ENCODE measurements at places on chromosomes 1 and 21.
A peak's percentile ranks its signal among the peaks of the same experiment; 100 is the strongest.

DNA sequence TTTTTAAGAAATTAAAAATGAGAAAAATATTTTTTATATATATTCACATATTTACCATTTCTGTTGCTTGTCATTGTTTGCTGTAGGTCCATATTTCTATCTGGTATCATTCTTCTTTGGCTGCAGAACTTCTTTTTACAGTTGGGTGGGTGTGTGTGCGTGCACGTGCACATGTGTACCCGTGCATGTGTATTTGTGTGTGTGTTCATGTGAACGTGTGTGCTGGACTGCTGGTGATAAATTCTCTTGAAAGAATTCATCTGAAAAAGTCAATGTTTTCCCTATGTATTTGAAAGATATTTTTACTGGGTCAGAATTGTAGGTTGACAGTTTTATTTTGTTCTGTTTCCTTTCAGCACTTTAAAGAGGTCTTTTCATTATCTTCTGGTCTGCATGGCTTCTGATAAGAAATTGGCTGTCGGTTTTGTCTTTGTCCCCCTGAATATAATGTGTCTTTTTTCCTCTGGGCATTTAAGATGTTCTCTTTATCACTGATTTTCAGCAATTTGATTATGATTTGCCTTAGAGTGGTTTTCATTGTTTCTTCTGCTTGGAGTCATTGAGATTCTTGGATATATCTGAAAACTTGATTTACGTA is 34.5 kb upstream of the DPH5 start:
- DNase-seq: no peak

DNA sequence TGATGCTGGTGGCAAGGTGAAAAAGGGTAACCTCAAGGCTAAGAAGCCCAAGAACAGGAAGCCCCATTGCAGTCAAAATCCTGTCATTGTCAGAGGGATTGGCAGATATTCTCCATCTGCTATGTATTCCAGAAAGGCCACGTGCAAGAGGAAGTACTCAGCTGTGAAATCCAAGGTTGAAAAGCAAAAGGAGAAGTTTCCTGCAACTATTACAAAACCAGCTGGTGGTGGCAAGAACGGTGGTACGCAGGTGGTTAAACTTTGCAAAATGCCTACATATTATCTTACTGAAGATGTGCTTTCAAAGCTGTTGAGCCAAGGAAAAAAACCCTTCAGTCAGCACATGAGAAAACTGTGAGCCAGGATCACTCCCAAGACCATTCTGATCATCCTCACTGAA is 13.7 kb upstream of the VPS45 start:
- no peak for DNase-seq

- no peak for DNase-seq
Observed at GRCh38 chr1:152933196-152933595, 13.8 kb upstream of the SPRR5 start.

DNA sequence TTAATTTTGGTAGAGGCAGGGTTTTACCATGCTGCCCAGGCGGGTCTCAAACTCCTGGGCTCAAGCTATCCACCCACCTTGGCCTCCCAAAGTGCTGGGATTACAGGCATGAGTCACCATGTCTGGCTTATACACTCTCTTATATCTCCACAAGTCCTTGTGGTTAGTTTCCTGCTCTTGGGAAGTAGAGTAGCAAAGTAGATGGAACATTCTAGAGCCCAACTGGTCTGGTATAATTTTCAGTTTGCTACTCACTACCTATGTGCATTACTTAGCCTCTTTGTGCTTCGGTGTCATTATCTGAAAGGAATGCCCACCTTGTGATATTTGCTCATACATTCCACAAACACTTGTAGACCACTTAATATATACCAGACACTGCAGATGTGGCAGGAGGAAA is 96.6 kb upstream of the IPO9 start:
- no peak for DNase-seq

- DNase-seq: peak; percentile 9
Observed at GRCh38 chr1:90550626-90551406, 166.3 kb downstream of the BARHL2 start.

DNA sequence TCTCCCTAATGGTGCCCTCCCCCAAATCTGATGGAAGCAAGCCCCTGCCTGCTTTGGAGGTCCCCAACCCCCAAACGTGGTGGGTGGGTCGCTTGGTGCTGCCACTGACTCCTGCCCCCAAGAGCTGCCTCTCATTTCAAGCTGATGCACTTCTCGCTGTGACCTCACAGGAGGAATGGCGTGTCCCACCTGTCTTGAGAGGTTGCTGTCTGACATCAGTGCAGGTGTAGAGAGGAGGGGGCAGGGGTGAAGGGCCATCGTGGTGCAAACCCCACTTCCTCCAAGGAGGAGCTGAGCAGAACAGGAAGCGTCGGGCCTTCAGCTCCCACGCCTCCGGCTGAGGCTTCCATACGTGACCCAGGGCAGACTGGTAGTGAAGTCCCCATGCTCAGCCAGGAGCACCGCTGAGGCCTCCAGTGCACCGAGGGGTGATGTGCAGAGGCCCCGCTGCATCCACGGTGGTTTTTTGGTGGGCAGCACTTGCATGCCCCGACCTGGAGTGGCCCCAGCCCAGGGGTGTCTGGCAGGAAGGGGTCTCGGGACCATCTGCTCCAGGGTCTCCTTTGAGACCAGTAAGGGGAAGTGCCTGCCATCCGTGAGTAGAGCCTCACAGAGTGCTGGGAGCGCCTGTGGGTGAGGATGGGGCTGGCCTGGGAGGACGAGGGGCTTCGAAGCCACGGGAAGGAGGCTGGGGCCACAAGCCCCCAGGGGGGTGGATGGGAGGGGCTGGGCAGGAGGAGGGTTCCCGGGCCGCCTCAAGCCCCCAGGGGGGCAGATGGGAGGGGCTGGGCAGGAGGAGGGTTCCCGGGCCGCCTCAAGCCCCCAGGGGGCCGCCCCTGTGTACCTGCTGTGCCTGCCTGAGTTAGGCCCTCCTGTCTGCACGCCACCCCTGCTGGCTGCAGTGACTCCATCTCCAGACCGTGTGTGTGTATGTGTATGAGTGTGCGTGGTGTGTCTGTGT is 39.8 kb downstream of the WDR4 start:
- DNase-seq: no peak

DNA sequence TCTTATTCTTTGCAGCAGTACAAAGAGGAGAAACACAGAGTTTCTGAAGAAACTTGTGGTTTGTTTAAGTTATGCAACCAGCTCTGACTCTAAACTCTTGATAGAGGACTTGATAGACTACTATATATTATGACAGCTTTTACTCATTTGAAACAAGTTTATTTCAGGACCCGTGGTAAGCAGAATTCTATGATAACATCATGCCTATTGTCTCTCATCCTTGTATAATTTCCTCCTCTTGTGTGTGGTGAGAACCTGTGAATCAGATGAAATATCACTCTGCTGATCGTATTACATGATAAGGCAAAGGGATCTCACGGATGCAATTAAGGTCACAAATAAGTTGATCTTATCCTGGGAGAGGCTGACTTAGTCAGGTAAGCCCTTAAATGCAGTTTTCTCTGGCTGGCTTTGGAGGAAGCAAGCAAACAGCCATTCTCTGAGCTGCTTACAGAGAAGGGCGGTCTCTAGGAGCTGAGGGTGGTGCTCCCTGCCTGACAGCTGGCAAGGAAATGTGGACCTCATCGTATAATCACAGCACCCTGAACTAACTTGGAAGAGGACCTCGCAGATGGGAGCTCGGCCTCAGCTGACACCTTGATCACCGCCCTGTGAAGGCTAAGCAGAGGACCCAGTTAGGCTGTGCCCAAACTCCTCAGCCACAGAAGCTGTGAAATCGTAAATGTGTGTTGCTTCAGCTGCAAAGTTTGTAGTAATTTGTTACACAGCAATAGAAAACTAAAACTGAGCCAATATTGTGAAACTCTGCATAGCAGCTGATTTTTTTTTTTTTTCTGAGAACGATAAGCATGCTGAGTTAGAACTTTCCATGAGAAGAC is 151.1 kb upstream of the DPT start:
- no peak for DNase-seq

DNA sequence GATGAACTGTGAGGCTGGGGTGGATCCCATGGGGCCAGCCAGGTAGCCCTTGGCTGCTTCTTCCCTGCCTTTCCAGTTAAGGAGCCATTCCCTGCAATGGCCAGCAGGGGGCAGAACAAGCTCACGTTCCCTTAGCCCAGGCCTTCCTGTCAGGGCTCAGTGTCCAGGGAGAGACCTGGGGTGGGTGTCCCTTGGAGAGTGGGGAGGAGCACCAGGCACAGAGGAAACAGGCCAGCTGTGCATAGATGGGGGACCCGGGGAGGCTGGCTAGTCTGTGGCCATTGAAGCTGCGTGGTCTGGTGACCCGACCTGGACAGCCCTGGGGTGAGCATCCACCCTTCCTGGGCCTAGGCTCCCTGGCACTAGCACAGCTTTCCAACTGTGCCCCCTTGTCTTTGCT is 13.2 kb upstream of the EPS8L3 start:
- DNase-seq: peak; percentile 85

GRCh38 chr1:246034630-246035029 is 472.4 kb downstream of the SMYD3 start:
- no peak for DNase-seq

GRCh38 chr1:165371588-165372225 is 15.2 kb upstream of the LMX1A start:
- DNase-seq: no peak

DNA sequence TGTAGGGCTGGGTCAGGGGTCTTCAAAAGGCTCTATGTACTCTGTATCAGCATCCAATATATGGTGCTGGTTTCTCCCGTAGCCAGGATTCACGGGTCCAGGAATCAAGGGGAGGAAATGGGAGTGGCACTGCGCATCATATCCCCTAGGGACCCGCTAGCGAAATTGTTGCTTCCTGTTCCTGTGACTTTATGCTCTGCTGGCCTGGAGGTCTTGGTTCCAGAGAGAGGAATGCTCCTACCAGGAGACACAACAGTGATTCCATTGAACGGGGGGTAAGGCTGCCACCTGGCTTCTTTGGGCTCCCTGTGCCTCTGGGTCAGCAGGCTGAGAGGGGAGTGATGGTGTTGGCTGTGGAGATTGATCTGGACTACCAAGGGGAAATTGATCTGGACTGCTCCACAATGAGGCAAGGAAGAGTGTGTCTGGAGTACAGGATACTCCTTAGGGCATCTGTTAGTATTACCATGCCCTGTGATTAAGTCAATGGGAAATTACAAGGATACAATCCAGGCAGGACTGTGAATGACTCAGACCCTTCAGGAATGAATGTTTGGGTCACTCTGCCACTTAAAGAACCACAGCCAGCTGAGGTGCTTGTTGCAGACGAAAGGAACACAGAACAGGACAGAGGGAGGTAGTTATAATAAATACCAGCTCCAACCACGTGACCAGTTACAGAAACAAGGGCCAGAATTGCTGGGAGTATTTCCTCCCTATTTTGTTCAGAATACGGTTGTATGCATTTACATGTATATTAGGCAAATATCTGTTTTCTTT is 10.2 kb downstream of the SPSB1 start:
- DNase-seq: no peak

- no peak for DNase-seq
Observed at GRCh38 chr1:223323491-223324484, 40.2 kb downstream of the SUSD4 start.

DNA sequence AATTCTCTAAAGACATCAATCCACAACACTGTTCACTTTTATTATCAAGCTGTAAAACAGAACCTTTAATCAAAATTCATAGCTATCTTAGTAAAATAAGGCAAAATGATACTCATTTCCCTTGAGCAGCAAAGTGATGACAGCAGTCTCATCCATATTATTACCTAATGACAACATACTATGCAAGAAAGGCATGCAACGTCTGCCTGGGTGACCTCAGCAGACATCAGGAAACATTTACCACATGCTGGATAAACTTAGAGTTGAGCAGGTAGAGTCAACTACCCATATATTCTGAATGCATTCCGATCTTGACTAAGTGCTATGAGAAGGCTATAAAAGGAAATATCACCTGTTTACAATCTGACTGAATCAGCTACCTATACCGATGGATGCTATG is 145.1 kb downstream of the SIPA1L2 start:
- no peak for DNase-seq

DNA sequence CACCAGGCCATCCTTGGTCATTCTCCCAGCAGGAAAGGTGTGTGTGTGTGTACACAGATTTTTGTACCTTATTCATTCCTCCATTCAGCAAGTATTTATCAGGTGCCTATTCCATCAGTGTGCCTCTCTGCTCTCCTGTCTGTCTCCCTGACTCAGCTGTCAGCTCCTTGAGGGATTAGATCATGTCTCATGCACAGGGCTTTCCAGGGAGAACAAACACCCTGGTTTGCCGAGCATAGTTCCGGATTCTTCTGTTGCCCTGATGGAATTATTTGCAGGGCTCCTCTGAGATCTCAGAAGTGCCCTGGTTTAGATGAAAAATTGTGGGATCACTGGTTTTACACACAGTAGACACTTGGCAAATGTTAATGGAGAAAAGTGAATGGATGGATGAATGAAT is 8.1 kb upstream of the SDHB start:
- DNase-seq: no peak

- peak; percentile 88 for DNase-seq
Observed at GRCh38 chr1:229664133-229664689, 38.2 kb downstream of the URB2 start.

GRCh38 chr1:239677362-239677761 is 291.0 kb downstream of the CHRM3 start:
- no peak for DNase-seq

DNA sequence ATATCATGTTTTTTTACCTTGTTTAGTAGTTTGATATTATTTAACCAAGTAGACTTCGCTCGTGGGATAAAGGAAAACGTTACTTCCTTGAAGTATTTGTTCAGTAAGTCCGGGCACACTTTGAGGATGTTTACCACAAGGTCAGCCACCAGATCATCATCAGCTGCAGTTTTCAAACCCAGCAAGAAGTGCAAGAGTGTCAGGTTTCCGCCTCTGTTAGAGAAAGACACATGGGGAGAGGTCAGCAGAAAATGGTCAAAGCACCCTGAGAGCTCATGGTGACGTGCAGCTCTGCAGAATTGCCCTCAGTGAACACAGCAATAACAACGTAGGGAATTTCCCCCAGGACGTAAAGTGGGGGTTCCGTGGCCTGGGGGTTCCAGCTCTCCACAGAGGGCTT is 24.4 kb downstream of the URB1 start:
- no peak for DNase-seq

DNA sequence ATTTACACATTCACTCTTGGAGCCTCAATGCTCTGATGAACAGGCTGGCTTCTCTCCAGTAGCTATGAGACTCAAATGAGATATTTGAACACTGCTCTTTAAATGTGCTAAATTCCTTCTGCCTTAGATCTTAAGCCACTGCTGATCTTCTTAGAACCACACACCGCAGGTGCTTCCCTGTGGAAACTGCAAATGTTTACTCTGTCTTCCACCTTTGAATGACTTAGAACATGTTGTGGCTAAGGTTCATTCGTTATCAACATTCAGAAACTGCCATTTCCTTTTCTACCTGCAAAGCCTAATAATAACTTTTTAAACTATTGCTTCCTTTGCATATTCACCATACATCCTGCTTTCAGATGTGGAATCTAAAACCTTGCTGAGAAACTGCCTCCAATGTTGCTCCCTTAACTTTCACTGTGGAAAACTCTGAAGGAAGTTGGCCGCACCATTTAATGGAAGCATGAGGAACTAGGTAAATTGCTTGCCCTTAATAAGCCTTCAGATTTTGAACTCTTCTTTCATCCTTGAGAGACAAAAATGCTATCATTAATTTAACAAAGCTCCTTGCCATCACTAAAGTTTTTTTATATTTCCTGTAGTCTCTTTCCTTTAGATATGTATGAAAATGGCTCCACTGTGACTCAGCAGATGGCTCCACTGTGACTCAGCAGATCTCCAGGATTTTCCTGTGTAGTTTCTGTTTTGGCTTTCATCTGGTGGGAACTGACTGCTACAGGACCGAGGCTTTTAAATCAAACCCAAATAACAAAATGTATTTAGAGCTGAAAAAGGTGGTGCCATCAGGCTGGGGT is 143.8 kb downstream of the TNFSF18 start:
- peak; percentile 7 for DNase-seq

GRCh38 chr1:192983349-192983980 is 75.7 kb downstream of the UCHL5 start:
- peak; percentile 14 for DNase-seq
